GM12892 (cell line): ENCODE measurements at places on chromosomes 3 and 15.

DNA sequence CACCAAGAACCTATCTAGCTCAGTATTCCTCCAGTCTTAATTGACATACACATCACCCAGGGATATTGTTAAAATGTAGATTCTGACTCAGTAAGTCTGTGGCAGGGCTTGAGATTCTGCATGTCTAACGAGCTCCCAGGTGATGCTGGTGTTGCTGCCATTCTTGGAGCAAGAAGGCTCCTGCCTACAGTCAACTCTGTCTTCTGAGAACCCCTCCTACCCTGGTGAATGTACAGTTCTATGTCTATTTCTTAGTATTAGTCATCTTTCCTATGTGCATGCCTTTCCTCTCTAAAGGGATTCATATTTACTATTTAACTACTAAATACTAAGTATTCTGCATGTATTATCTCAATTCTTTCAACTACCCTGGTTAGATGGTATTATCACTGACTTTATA lies 268.7 kb downstream of the EDEM1 start:
- DNase-seq: no peak

- no peak for DNase-seq
Measured at GRCh38 chr3:125107861-125108567, 52.2 kb upstream of the HEG1 start.

- DNase-seq: no peak
Measured at GRCh38 chr3:38019658-38020341, 9.6 kb downstream of the PLCD1 start.

DNA sequence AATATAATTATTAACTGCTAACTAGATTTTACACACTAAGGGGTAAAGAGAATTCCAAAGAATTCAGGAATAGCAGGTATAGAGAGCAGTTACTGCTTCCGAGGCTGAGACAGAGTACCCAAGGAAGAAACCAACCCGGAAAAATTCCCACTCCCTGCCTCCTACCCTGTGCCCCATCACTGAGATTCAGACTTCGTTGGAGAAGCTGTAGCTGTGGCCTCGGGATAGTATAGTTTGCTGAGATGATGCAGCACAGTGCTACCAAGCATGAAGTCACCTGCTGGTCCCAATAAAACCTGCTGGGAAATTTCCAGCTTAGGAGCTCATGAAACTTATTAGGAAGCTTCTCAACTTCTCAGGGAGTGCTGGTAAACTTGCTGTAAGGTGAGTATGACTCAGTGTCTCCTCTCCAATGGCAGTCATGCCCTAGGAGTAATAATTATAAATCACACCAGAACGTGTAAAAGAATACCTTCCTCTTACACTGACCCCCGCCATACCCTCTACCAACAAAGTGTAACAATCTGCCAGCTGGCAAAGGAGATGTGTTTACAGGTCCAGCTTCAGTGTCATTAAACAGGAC lies 215.2 kb upstream of the ROBO2 start:
- DNase-seq: no peak

DNA sequence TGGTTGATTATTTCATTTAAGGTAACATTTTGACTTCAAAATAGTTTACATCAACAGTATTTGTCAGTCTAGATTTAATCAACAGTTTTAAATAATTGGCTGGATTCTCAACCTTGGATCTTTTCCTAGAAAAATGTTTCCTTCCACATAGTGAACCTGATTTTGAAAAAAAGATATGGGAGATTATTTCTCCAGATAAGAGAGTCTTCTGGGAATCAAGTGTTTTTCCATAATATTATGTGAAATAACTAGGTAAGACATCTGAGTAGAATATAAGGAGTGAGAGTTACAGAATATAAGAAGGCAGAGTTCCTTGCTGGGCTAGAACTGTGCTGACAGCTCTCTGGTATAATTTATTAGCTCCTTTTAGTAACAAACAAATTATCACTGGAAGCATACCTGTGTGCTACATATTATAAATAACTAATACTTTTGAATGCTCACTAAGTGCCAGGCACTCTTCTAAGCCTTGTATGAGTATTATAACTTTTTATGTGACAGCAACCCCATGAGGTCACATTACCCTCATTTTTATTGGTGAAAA lies 18.8 kb upstream of the TNFSF10 start:
- no peak for DNase-seq

DNA sequence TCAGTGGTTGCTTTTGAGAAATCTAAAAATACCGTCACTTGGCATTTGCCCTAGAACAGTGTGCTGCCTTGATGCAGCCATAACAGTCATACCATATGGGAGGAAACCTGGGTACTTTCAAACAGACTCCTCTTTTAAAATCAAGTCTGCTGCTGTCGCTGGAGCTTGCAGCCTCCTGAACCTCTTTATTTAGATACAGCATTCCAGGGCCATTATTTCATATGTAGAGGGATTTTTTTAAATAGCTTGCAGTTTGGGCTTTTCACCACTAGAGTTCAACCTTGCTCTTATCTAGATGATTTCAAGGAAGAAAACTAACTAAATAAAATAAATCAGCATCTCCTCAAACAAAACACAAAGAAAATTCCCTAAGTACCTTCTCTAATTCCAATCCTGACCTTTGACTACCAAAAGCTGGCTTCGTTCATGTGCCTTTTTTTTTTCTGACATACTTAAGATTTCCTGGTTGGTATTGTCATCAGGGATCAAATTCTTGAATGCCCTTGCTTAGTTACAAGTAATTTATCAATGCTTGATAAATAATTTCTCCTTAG lies 111.6 kb downstream of the KBTBD8 start:
- DNase-seq: no peak

DNA sequence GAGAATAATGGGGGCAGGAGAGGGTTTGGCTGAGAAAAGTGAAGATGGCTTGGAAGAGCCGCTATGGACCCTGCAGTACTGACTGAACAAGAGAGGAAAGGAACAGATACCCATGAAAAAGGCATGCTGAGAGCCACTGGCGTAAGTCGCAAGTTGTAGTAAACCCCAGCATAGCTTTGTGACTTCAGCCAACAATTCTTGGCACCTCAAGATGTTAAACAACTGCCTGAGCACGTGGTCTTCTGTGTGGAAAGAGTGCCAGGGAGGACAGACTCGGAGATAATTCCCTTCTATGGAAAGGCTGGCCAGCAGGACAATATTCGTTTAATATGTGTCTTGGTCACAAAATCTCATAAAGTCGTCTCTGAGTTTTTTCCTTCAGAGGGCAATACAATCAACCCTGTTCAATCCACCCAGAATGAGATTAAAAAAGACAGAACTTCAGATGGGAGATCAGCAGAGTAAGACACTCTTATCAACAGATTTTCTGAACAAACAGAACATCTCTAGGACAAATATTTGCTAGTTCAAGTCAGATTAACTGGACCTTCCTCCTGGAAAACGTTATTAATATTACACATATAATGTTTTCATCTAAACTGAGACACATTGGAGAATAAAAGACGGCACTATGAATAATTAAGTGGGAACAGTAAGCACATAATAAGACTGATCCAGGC lies 49.2 kb downstream of the NEK10 start:
- no peak for DNase-seq

GRCh38 chr15:72902245-72902918 lies 118.8 kb upstream of the ADPGK start:
- no peak for DNase-seq

GRCh38 chr15:39581793-39582285 lies 960 bp downstream of the THBS1 start:
- peak; percentile 11 for DNase-seq

DNA sequence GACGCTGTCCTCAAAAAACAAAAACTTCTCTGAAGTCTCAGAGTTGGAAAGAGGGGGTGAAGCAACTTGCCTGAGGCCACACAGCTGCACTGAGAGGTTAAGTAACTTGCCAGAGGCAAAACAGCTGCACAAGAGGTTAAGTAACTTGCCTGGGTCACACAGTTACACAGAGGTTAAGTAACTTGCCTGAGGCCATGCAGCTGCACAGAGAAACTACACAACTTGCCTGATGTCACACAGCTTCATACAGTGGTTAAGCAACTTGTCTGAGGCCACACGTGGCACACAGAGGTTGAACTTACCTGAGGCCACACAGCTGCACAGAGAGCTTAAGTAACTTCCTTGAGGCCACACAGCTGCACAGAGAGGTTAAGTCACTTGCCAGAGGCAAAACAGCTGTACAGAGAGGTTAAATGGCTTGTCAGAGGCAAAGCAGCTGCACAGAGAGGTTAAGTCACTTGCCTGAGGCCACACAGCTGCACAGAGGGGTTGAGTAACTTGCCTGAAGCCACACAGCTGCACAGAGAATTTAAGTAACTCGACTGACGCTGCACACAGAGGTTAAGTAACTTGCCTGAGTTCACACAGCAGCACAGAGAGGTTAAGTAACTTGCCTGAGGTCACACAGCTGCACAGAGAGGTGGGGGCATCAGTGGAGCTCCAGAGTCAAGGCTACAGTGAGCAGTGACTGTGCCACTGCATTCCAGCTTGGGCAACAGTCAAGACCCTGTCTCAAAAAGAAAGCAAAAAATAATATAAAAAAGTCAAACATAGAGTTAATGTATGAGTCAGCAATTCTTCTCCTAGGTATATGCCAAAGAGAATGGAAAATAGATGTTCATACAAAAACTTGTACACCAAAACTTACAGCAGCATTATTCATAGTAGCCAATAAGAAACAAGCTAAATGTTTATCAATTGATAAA lies 12.0 kb upstream of the ACAD9 start:
- DNase-seq: no peak

- no peak for DNase-seq
Measured at GRCh38 chr15:88238618-88239430, 17.7 kb downstream of the NTRK3 start.

GRCh38 chr3:52439426-52440248 lies 5.3 kb downstream of the SEMA3G start:
- no peak for DNase-seq

DNA sequence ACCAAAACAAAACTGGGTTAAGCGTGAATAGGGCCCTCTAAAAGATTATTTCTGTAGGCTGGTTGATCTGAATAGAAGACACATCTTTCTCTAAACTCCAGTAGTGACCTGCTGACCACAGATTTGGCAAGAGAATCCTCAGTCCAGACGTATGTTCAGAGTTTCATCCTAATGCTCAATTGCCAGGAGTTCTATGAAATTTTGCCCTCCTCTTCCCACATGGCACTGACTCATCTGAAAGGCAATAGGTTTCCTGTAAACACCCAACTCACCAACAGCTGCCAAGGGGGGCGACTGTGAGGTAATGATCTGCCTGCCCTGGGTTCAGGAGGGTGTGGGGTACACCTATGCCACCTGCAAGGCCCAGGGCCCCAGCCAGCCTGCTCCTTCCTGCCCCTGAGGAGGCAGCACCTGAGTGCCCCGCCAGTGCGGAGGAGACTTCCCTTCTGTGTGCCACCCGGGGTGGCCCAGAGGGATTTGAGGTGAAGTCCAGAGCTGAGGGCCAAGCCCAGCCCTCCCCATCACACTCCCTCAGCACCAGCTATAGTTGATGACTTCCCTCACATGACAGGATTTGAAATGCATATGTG lies 8.4 kb upstream of the PLA2G4D start:
- DNase-seq: no peak

DNA sequence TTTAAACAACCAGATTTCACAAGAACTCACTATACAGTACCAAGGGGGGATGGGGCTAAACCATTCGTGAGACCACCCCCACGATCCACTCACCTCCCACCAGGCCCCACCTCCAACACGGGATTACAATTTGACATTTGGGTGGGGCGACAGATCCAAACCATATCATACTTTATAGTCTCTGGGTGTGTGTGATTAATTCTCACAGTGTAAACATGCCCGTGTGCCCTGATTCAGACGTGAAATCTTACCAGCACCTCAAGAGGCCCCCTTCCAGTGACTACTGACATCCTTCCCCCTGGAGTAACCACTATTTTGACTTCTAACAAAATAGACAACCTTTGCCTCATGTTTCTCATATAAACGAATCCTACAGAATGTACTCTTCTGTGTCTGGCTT lies 5.0 kb upstream of the PDIA5 start:
- DNase-seq: no peak

DNA sequence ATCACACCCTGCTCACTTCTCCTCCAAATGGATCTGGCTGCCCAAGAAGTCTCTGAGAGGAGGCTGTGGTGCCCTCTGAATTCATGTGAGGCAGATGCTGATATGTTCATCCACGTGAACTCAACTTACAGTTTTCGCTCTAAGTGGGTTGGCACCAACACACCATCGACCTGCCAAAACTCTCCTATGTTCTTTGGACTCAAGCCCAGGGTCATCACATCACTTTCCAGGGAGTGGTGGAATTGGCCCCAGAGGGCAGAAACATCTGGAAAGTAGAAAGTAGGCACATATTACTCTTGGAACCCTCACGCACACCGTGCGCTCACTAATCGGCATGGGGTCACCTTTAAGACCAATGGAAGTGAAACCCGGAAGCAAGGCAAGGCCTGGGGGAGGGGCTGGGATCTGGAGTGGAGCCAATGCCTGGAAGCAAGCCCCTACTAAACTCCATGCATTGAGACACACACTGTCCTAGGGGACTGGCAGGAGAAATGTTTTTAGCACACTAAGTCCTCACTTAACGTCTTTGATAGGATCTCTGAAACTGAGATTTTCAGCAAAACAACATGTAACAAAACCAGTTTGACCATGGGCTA lies 41.4 kb downstream of the SSUH2 start:
- no peak for DNase-seq

- no peak for DNase-seq
Measured at GRCh38 chr3:107979538-107979937, 111.3 kb downstream of the CD47 start.

DNA sequence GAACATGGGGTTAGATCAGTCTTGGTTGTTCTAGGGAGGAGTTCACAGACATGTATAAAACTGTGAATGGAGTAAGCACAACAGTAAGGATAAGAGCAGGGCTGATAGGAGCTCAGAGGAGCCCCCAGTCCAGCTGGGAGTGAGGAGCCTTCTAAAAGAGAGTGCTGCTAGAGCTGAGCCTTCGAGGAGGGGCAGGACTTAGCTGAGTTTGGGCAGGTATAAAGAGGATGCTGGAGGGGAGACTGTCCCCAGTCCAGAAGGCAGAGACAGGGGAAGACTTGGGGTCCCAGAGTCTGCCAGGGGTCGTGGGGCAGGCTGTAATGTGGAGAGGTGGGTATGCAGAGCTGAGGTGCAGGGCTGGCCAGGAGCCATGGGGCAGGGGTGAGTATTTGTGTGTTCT lies 12.1 kb downstream of the CAND2 start:
- no peak for DNase-seq

DNA sequence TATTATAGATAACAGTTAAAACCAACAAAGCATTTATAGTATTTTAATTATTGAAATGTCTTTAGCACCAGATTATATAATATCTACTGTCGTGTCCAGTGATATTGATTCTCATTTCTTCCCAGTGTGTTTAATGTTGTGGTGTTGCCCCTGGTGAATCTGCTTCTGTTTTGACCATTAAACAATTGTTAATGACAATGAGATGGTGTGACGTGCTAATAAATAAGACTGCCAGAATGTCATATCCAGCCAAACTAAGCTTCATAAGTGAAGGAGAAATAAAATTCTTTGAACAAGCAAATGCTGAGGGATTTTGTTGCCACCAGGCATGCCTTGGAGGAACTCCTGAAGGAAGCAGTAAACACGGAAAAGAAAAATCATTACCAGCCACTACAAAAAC lies 480.0 kb upstream of the ROBO1 start:
- DNase-seq: no peak

- DNase-seq: no peak
Measured at GRCh38 chr15:35319354-35319753, 226.6 kb downstream of the DPH6 start.
